ENCODE measurements at places on chromosomes 12 and 14. TPM values are rescaled to one million over a fixed set of nuclear protein-coding genes. Genes with fewer than 3 reads are reported as not detected.

DNA sequence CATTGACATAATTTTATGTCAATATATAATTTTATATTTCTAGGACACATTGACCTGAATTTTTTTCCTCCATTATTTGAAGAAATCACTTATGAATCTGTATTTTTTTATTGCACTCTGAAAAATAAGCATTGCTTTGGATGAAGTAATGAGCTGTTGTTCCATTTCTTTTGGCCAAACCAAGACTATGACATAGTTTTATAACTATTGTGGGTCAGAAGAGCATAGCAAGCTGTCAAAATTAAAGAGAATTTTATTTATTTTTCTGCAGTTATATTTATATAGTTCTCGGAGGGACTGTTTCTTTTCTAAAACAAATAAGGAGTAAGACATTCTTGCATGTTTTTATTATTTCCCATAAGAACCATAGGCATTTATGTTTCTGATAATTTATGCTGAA lies 8.5 kb downstream of the C12orf75 start:
- no peak for DNase-seq

DNA sequence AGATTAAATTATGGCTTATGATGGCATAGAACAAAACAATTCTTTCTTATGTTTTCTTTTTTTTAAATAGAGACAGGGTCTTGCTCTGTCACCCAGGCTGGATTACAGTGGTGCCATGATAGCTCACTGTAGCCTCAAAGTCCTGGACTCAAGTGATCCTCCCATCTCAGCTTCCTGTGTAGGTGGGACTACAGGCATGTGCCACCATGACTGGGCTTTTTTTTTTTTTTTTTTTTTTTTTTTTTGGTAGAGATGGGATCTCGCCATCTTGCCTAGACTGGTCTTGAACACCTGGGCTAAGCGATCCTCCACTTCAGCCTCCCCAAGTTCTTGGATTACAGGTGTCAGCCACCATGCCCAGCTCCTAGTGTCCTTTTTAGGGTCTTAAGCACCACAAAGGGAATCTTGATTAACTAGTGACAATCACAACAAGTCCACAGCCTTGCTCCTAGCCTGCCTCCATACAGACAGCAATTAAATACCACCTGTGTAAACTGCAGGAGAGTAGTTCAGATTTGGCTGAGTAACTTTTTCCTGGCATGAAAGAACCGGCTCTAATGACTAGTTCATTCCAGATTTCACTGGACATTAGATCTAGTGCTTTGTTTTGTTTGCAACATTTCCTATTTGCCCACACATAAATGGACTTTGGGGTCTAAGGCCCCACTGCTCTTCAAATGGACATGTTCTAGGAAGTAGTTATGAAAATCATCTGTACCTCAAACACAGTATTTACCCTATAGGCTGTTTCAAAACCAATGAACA lies 61.6 kb downstream of the SH2B3 start:
- DNase-seq, result no peak

GRCh38 chr14:85991156-85991555 lies 461.2 kb downstream of the FLRT2 start:
- DNase-seq, result no peak

- DNase-seq, result no peak
Measured at GRCh38 chr12:42617622-42618021, 28.1 kb upstream of the PRICKLE1 start.

DNA sequence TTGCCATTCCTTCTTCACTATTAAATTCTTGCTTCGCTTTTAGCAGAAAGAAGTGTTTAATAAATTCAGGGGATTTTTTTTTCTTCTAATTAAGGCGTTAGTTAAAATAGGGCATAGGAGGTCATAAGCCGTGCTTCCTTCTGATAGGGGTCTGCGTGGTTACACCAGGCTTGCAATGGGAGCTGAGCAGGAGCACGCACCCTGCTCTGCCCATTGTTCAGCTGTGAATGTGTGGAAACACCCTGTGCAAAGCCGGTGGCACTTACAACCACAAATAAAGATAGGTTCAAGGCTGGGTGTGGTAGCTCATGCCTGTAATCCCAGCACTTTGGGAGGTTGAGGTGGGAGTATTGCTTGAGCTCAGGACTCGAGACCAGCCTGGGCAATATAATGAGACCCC lies 162.1 kb downstream of the PRKCH start:
- DNase-seq, result no peak

DNA sequence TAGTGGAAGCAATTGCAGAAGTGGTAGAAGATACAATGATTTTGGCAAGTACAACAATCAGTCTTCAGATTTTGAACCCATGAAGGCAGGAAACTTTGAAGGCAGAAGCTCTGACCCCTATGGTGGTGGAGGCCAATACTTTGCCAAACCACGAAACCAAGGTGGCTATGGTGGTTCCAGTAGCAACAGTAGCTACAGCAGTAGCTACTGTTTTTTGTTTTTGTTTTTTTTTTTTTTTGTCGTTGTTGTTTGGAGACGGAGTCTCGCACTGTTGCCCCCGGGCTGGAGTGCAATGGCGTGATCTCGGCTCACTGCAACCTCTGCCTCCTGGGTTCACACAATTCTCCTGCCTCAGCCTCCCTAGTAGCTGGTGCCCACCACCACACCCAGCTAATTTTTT lies 47.4 kb downstream of the IFNG-AS1 start:
- no peak for DNase-seq

Gene CLEC4A
- total RNA-seq, result 0.35 TPM

Gene TEX52
- not detected for total RNA-seq

DNA sequence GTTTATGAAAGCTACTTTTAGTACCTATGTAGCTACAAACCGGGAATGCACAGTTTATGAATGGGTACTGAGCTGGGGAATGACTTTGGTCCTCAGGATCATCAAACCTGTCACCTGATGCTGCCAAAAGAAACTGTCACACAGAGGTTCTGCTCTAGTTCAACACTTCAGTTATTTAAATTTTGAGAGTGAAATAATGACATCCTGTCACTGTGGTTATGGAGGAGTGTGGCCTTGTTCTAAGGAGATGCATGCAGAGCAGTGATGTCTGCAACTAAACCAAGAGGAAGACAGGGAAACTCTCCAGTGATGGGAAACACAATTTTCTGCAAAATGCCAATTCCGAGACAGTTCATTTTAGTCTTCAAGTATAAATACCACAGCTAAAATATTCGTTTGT lies 4.8 kb upstream of the AEBP2 start:
- DNase-seq, result no peak

All from cardiac septum (tissue), 1 donor.